Activated CD8-positive, alpha-beta T cell treated with anti-CD3 and anti-CD28 coated beads for 36 hours (primary cell): ENCODE measurements at places on chromosomes 7 and 10. TPM values are rescaled to one million over a fixed set of nuclear protein-coding genes. Genes with fewer than 3 reads are reported as not detected.

Gene BTBD16
- not detected for total RNA-seq

Gene LRRTM3
- not detected for total RNA-seq

Gene FXYD4
- total RNA-seq = not detected

Gene SPDYE2
- not detected for total RNA-seq

Gene AASS
- 0.68 TPM for total RNA-seq
